ENCODE measurements at places on chromosomes 5 and 9.

GRCh38 chr5:6398570-6399230 is 20.4 kb upstream of the MED10 start:
- no peak for DNase-seq

DNA sequence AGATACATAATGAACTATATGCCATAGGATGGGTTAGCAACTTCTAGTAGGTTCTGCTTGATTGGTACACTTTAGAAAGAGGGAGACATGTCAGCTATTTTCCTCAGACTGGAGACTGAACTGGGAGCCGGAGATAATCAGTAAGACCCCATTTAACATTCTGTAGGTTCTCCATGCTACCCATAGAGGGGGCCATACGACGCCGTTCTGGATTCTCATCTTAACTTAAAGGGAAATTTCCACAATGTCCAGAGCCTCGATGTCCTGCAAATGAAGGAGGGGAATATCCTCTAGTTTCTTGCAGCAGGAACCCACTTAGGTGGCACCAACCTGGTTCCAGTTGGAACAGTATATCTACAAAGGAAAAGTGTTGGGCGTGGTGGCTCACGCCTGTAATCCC is 22.3 kb upstream of the NPM1 start:
- DNase-seq: peak; percentile 71

DNA sequence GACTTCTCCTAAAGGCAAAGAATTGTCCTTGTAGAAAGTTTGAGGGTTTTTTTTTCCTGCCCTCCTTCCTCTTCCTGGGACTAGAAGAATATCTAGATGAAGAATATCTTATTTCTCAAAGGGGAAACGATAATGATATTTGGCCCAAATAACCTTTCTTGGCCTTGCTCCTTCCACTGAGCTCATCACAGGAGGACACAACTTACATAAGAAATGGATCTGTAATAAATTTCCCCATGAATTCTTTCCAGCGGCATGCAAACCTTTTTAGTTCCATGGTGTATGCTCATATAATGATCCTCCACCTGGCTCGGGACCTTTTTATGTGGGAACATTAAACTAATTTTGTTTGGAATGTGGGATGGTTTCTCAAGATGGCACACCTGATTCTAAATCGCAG is 304.4 kb downstream of the DMRT2 start:
- no peak for DNase-seq

DNA sequence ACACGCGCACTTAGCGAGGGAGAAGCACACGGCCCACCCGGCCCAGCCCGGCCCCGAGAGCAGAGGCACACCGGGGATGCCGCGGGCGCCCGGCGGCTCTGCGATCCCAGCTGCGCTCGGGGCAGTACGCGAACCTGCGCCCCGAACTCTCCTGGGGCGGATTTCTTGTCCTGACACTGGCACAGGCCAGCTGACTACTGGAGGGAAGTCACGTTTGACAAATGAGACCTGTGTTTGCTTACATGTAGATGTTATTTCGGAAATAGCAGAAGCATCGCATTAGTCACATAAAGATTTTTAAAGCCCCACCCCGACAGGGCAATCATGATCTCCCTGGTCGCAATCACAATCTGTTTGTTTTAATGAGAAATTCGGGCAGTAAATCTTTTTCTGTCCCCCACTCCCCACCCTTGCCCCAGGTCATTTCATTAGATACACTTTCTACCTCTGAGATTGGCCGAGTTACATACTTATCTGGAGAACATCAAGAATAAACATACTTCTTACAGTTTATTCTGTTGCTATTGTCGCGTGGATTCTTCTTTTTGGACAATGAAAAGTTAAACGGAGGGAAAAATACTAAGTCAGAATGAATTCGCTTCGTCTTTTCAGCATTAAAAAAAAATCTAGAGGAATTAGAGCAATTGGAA is 518.9 kb downstream of the CTNND2 start:
- peak; percentile 41 for DNase-seq

DNA sequence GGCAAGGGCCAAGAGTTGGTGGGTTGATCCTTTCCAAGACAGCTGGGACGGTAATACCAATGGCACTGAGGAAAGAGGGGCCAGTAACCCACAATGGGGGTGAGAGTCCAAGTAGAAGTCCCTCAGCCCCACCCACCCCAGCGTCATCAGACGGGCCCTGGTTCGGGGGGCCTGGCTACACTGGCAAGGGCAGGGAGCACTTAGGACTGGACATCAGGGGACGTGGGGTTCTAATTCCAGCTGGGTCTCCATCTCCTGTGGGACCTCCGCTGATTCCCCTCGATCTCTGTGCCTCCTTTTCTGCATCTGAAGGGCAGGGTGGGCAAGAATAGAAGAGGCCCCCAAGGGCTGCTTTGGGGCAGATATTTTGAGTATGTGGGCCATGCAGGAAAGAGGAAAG is 53.5 kb upstream of the FCN1 start:
- DNase-seq: no peak

- no peak for DNase-seq
Measured at GRCh38 chr9:118809160-118809625, 560.0 kb downstream of the BRINP1 start.

- no peak for DNase-seq
Measured at GRCh38 chr5:39955156-39955555, 530.4 kb upstream of the DAB2 start.

GRCh38 chr9:105930011-105930627 is 235.8 kb downstream of the TMEM38B start:
- DNase-seq: no peak

- no peak for DNase-seq
Measured at GRCh38 chr9:79353856-79354520, 217.8 kb upstream of the TLE4 start.

GRCh38 chr5:113866763-113867162 is 353.3 kb downstream of the YTHDC2 start:
- no peak for DNase-seq

DNA sequence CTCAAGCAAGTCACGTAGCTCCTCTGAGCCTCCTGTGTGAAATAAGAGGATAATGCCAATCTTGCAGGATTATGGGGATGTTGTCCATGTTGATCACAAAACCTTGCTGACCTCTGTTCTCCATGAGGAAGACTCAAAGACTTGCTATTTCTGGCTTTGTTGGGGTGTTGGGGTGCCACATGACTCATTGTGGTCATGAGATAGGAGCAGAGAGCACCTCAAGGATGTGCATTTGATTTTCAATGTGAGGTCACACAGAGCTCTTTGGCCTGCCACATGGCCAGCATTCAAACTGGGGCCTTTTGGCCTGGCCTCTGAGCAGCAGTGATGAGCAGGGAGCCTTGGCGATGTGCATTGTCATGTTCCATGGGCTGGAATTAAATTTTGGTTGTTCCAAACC is 380.3 kb downstream of the GADD45G start:
- DNase-seq: no peak

DNA sequence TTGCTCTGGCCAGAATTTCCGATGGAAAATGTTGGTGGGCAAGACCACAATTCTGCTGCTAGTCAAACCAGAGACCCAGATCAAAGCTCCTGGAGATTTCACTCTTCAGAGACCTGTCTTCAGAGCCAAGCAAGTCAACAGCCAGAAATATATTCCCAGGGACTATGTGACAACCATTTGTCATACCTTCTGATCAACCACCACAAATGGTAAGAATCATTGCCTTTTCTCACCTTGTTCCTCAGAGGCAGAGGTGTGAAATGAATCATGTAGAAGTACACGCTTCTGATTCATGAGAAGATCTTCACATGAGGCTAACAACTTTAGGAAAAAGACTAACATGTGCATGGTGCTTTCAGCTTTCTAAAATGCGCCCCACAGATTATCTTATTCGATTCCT is 53.5 kb downstream of the SUSD1 start:
- DNase-seq: no peak

- no peak for DNase-seq
Measured at GRCh38 chr9:84538879-84539278, 130.7 kb upstream of the NTRK2 start.

DNA sequence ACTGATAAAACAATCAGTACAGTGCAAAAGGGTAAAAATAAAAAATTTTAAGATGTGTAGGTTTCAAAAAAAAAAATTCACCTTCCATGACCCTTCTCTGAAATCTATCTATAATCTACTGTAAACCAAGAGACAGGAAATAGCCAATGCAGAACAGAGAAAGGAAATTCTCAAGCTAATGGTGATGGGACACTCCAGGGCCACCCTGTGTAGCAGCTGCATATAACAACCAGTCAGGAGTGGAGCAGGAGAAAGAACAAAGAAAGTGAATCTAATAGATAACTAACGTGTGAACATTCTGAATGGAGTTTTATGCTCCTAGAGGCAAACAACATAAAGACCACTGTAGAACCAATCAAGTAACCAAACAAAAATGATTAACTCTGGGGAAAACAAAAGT is 16.6 kb downstream of the SPTLC1 start:
- no peak for DNase-seq

DNA sequence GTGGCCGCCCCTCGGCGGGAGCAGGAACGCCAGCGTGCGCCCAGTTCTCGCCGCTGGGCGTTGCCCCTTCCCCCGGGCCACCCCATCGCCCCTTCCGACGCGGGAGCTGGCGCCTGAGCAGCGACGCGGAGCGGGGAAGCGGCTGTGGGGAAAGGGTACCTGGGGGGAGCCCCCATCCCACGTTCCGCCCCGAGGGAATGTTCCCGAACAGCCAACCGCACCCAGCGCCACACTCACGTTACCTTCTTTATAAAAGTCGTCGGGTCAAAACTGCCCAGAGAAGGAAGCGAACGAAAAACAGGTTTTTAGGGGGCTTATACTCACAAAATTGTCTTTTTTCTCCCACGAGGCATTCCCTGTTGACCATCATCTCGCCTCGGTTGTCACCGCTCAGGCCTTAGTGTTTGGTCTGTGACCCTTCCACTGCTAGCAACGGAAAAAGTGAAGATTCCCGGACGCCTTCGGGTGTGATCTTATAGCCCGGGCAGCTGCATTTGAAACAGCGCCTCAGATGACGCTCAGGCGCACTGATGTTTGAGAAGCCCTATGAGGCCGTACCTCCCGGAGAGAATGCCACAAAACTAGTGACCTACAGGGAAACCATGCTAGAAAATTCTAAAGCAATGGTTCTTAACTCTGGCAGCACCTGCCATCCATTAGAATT is 475 bp upstream of the GOLM1 start:
- no peak for DNase-seq

DNA sequence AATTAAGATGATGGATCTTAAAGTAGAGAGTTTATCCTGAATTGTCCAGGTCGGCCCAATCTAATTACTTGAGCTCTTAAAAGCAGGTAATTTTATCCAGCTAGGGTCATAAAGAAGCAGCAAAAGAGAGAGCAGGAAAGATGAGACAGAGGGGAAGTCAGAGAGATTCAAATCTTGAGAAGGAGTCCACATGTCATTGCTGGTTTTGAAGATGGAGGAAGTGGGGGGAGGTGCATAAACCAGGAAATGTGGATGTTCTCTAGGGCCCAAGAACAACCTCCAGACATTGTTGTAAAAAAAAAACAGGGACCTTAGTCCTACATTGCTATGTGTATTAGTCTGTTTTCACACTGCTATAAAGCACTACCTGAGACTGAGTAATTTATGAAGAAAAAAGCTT is 66.4 kb downstream of the SLCO4C1 start:
- DNase-seq: no peak

GRCh38 chr5:150945486-150945885 is 40.7 kb upstream of the ZNF300 start:
- DNase-seq: no peak

DNA sequence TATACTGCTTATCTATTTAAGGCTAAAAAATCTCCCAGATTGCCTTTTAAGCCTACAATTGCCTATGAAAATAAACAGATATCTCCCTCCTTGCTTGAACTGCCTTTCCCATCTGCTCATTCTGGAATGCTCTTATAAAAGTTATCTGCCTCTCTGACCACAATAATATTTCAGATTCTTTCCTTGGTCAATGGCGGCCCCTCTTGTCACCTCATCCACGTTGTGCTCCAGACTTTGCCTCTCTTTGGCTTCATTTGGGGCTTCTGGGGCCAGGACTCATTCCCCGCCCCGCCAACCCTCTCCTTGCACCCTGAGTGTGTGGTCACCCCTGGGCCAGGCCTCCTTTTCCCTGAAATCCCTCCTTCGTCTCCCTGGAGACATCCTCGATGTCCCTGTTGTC is 110.0 kb upstream of the RPS23 start:
- DNase-seq: no peak

DNA sequence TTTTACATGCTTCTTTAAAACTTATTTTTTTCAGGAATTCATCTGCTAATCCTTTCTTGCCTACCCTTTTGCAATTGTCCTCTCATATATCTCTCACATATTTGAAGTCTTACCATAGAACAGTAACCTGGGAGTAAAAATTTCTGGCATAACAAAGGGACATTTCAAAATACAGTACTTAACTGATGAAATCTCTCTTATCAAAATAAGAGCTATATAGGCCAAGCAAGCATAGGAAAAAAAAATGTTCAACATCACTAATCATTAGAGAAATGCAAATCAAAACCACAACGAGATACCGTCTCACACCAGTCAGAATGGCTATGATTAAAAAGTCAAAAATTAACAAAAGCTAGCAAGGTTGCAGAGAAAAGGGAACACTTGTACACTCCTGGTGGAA is 2062.7 kb upstream of the CDH6 start:
- DNase-seq: no peak

DNA sequence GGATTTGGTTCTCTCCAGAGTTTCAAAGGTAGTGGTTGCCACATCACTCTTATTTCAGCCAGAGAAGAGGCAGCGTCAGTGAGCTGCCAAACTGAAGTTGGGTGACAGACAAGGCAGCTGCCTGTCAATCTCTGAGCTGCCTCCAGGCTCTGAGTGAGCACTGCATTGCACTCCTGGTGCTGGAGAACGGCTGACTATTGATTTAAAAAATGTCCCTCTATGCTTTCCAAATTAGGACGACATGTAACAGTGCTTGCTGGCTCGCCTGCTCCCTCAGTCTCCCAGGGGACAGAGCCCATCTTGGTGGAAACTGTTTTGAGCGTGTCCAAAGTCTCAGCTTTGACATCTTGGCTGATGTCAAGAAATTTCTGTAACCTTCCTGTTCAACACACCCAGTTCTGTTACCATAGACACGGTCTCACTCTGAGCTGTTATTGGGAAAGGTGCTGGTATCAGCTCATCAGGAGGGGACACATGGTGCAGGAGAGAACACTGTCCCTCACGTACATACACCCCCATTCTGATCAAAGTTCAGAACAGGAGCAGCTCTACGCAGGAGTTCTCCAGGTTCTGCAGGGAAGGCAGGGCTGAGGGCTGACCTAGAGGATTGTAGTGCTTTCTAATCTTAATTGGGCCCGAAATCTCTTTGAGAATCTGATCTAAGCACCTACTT is 15.7 kb downstream of the PCDH12 start:
- DNase-seq: no peak

DNA sequence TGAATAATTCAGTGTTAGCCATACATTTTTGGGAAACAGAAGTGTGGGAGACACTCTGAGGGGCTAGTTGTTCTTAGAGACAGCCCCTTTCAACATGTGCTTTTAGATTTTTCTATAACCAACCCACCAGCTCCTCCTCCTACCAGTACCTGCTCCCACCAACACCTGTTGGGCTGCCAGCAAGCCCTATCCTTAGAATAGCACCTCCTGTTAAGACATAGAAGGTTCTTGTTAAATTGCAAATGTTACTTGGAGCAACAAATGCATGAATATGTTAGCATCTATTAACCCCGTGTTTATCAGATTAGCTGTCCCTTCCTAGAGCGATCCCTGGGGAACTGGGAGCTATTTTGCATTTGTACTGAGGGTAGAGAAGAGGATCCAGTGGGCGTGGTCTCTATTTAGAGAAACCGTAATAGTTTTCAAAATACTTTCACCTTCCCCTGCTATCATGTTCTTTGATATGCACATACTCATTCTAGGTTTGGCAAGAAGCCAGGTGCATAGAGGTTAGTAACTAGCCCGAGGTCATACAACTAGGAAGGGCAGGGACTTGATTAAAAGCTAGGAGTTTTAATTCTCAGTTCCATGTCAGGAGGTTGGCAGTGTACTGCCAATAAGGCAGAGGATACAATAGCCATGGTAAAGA is 334.4 kb downstream of the KCTD16 start:
- DNase-seq: no peak
